Epithelial cell of alveolus of lung (primary cell): ENCODE measurements at places on chromosomes 13 and 19. TPM values are rescaled to one million over a fixed set of nuclear protein-coding genes. Genes with fewer than 3 reads are reported as not detected.

The EMP3 gene
- 94.1 and 196 TPM in 2 replicates for total RNA-seq

The IGSF23 gene
- total RNA-seq, result not detected in 2 replicates

The ZNF415 gene
- 3.7 and 8.7 TPM in 2 replicates for total RNA-seq

The FREM2 gene
- total RNA-seq, result 0.16 and 0.39 TPM in 2 replicates

The PSG11 gene
- total RNA-seq, result not detected in 2 replicates

The MLNR gene
- total RNA-seq, result 0.40 TPM in 1 of 2 replicates, not detected in the other

The IGFL4 gene
- total RNA-seq, result not detected in 2 replicates

The AXL gene
- total RNA-seq, result 103 and 185 TPM in 2 replicates

The DIRAS1 gene
- total RNA-seq, result 0.26 and 3.5 TPM in 2 replicates

The RASGRP4 gene
- not detected in 2 replicates for total RNA-seq

The FPR3 gene
- under 0.01 TPM in 1 of 2 replicates, not detected in the other for total RNA-seq

The ATP4B gene
- total RNA-seq, result not detected in 2 replicates

The LRRC4B gene
- total RNA-seq, result 0.39 and 1.6 TPM in 2 replicates

The FCAR gene
- not detected in 2 replicates for total RNA-seq

The CEACAM7 gene
- not detected in 2 replicates for total RNA-seq

The RB1 gene
- total RNA-seq, result 27.2 and 28.2 TPM in 2 replicates

The ATP1A3 gene
- total RNA-seq, result 0.13 and 0.16 TPM in 2 replicates

The IGFL3 gene
- 1.9 TPM in 1 of 2 replicates, not detected in the other for total RNA-seq

The PRR36 gene
- total RNA-seq, result not detected in 2 replicates

The ZIC5 gene
- not detected in 2 replicates for total RNA-seq

The LRG1 gene
- total RNA-seq, result under 0.01 and 0.88 TPM in 2 replicates

The SLC1A6 gene
- total RNA-seq, result not detected in 2 replicates

The NXNL1 gene
- not detected in 2 replicates for total RNA-seq

The ZNF208 gene
- total RNA-seq, result not detected in 2 replicates

The C19orf67 gene
- not detected in 2 replicates for total RNA-seq
